ENCODE measurements at places on chromosomes 13 and 19. TPM values are rescaled to one million over a fixed set of nuclear protein-coding genes. Genes with fewer than 3 reads are reported as not detected.

The FAM98C gene
- 11.6 TPM for total RNA-seq

The ZNF69 gene
- 8.0 TPM for total RNA-seq

The RYR1 gene
- total RNA-seq, result 0.13 TPM

The ANGPTL4 gene
- 28.2 TPM for total RNA-seq

The CCNA1 gene
- total RNA-seq, result 1.3 TPM

The ZNF582 gene
- 2.0 TPM for total RNA-seq

The GPC6 gene
- 28.0 TPM for total RNA-seq

The PCP2 gene
- total RNA-seq, result 1.4 TPM

The FPR1 gene
- total RNA-seq, result 0.81 TPM

The CALR3 gene
- not detected for total RNA-seq

The GFY gene
- not detected for total RNA-seq

The DMRTC2 gene
- total RNA-seq, result not detected

The KLK2 gene
- total RNA-seq, result not detected

The IQCN gene
- 1.1 TPM for total RNA-seq

The HSPBP1 gene
- total RNA-seq, result 63.2 TPM

The USHBP1 gene
- total RNA-seq, result not detected

The TBXA2R gene
- 2.9 TPM for total RNA-seq
